ENCODE measurements at places on chromosomes 16 and 17.

DNA sequence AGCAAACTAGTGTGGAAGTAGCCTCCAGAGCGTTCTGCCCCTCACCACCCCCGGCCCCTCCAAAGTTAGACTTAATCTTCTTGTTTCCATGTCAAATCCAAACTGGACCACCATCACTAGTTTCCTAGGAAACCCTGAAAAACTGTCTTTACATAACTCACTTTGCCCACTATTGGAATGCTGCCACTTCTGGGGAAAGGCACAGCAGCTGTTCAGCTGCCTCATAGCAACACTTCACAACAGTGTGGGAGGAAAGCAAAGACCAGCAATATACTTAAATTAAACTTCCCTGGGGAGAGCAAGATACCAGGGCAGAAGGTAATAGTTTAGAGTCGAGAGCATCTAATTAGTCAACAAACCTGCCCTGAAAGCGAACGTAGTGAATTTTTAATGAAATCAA lies 452.2 kb downstream of the KCNJ2 start:
- no peak for DNase-seq

DNA sequence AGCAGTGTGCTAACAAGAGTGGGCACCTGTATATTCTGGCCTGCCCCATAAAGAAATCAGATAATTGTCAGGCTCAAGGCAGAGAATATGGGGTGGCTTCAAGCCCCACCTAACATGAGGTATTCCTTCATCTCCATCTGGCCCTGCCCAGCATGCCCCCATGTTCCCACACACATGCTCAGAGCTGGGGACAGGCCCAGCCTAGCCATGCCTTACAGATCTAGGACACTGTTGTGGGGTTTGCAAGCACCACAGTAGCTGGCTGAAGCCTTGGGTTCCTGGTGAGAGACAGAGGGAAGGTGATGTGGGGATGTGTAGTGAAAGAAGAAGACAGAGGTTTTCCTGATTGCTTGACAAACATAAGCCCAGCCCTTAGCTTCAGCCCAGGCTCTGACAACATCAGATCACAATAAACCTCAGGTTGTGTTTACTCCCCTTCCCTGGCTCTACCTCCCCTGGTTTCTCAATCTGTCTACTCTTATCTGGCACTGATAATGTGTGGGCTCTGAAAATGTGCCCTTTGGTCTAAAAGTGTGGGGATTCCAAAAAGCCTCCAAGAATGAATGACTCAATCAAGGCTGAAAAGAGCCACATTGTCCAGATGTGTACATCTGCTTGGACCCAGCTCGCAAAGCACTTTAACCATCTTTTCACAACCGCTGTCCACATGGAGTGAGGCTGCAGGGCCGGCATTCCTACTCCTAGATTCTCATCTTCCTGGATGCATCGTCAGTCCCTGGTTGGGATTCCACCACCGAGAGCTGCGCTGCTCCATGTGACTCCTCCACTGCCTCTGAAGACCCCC lies 34.4 kb downstream of the CDRT4 start:
- DNase-seq = no peak

DNA sequence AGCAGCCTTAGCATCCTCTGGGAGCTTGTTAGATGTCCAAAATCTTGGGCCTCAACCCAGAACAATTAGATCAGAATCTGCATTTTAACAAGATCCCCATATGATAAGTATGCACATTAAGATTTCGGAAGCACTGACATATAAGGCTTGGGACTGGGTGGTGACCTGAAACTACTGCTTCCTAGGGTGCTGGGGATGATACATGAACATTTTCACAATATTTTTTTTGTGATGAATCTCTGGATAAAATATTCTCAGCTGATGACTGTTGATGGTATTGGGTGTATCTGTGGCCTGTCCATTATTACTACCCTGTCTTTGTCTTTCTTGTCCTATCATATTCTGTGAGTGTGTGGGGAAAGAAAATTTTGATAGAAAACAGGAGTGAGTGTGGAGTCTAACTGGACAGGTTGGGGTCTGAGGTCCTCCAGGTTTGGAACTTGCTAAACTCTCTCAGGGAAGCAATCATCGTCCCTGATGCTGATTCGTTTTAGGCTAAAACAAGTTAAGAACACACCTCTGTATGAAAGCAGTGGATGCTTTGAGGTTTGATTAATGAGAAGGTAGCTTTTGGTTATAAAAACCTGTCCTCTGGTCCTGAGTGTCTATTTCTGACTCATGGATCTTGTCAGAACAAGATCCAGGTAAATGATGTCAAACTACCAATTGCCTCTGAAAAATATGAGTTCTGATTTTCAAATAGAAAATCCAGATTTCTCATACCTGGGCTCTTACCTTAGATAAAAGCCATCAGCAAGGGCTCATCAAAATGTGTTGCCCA lies 23.2 kb downstream of the KRT23 start:
- DNase-seq = no peak

- DNase-seq = no peak
Measured at GRCh38 chr17:37123386-37123785, 174.6 kb downstream of the AATF start.

DNA sequence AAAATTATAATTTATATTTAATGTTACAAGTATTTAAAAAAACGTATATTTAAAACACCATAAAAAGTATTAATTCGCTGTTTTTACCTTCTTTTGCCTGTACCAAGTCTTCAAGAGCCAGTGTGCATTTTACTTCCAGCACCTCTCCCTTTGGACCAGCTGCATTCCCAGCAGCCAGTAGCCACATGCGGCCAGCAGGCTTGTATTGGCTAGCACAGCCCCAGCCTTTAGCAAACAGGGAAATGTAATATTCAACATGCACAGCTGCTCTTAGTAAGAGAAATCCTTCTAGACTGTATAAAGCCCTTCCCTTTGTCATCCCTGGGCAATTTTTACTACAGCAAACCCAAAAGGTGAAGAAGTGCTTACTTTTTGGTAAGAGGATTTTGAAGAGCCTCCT lies 6.6 kb downstream of the DHODH start:
- DNase-seq = no peak

- no peak for DNase-seq
Measured at GRCh38 chr17:82835122-82835521, 4.7 kb downstream of the ZNF750 start.

- DNase-seq = no peak
Measured at GRCh38 chr17:59859444-59860025, 33.2 kb downstream of the TUBD1 start.

DNA sequence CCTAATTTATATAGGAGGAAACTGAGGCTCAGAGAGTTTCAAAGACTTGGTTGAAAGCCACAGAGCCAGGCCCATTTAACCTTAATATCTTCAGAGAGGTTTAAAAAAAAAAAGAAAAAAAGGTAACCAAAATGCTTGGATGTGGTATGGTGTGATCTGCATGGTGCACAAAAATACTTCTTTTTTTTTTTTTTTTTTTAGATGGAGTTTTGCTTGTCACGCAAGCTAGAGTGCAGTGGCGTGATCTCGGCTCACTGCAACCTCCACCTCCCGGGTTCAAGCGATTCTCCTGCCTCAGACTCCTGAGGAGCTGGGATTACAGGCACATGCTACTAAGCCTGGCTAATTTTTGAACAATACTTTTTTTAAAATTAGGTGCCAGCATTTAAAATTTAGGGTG lies 101.8 kb downstream of the XYLT1 start:
- DNase-seq = no peak

DNA sequence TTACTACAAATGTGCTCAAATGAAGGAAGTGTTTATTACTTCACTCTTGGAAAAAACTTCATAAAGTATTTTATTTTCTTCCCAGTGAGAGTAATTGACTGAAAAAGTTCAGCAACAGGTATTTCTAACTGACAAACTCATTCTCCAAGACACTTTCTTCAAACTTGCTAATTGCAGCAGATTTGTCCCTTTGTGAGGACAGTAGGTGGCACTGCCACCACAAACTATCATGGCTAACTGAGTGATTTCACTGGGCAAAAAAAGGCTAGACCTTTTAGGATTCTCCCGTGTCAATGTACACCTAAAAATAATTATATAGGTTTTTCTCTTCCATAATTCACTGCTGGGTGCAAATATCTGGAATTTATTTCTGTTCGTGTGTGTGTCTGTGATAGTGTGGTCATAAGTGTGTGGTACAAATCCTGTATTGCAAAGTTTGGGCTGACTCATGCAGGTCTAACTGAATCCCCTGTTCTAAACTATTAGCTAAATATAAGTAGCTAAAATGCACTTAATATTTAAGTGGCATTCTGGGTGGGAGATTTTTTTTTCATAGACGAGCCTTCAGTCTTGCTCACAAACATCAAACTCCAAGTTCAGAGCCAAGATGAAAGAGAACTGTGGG lies 3.9 kb downstream of the HS3ST3A1 start:
- no peak for DNase-seq

DNA sequence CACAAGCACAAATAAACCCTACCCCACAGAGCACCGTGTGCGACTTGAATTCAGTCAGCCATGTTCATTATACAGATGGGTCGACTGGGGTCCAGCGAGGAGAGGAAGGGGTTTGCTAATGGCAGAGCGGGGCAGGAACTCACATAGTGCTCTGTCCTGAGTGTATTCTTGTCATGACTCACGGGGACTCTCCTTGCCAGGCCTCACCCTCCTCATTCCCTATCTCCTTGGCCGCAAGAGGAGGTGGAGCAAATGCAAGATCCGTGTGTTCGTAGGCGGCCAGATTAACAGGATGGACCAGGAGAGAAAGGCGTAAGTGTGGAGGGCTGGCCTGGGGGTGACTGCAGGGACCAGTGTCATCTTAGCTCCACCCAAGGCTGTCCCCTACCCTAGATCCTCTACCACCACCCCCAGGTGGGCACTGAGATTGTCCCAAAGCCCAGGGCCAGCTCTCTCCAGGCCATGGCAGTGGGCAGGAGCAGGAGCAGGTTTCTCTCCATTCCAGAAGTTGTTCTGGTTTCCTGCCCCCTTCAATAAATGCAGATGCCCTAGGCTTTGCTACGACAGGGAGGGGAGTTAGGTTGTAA lies 29.4 kb downstream of the SLC12A3 start:
- no peak for DNase-seq

GRCh38 chr16:57007050-57007449 lies 17.7 kb downstream of the NLRC5 start:
- no peak for DNase-seq

- DNase-seq = no peak
Measured at GRCh38 chr16:2244926-2245795, 6.2 kb downstream of the ECI1 start.

GRCh38 chr17:61443475-61443882 lies 8.7 kb upstream of the TBX4 start:
- DNase-seq = no peak

DNA sequence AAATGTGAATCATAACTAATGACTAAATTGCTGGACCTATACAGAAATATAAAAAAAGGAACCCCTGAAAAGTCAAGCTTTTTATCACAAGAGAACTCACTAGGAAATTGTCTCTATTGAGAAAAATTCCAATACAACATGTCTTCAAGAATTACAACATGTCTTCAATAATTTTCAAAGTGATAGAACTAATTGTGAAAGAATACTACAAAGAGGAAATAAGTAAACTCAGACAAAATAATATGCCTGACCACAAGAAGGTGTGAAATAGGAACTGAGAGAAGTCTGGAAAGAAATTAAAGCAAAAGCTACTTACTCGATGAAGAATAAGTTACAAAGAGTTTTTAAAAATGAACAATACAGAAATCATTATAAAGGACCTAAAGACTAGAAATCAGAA lies 29.9 kb upstream of the OR1G1 start:
- DNase-seq = no peak

- no peak for DNase-seq
Measured at GRCh38 chr16:76875898-76876297, 315.1 kb upstream of the MON1B start.

DNA sequence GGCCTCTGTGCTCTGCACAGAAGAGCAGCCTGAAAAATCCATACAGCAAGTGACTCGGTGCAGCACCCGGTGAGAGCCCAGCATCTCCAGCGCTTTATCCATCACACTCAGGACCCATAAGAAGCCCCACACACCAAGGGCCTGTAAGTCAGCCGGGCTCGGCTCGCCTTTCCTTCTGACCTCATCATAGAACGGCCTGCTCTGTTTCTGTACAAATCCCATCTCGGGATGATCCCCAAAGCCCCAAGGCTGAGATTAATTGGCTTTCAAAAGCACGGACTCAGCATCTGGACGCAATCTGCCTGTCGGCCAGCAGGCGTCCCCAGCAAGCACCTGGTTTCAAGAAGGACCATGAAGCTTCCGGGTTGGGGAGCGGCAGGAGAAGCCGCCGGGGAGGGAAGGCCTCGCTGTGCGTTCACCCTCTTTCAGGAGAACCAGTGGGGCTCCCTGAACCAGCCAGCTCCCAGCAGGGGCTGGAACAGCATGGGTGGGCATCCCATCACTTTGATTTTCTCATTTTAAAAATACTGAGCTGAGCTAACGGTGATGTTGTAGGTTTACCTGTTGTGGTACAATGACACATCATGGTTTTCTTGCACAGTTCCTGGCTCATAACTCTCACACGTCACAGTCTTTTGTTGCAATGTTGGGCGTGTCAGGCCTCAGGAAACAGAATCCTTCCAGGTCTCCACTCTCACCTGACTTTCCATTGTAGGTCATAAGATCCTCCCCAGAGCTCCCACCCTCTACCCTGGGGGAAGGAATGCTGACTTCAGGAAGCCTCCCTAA lies 6.7 kb downstream of the CCDC57 start:
- no peak for DNase-seq

GRCh38 chr17:1100382-1100781 lies 79.4 kb downstream of the ABR start:
- no peak for DNase-seq

DNA sequence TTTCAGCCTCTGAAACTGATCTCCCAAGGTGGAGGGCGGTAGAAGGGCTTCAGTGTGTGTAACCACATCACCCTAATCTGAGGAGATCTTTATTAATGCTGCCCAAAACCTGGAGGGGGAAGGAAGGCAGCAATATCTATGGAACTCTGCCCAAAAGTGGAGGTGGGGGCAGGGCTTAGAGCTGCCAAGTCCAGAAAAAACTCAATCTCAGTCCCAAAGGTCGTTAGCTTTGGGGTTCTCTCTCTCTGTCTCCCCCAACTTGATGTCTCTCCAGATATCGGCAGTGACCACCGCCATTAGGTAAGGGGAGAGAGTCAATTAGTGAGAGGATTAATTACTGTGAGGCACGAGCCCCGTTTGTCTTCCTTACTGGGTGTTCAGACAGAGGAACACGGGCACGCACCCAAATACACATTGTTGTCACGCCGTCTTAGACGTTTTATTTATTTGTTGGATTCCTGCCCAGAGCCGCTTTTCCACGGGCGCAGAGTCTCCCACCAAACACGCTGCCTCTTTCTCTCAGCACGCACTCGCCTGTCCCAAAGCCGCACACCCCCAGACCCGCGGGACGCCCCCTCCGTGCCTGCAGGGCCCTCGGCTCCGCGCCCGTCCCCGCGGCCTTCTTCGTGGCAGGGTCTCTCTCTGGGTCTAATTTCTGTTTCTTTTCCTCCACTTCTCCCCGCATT lies 5.4 kb upstream of the LHX1 start:
- no peak for DNase-seq
